ENCODE measurements at places on chromosomes 6 and 20.

- DNase-seq, result no peak
Measured at GRCh38 chr6:112017760-112018537, 36.0 kb upstream of the CCN6 start.

- peak; percentile 90 for DNase-seq
Measured at GRCh38 chr20:50844430-50845100, 49.7 kb downstream of the BCAS4 start.

DNA sequence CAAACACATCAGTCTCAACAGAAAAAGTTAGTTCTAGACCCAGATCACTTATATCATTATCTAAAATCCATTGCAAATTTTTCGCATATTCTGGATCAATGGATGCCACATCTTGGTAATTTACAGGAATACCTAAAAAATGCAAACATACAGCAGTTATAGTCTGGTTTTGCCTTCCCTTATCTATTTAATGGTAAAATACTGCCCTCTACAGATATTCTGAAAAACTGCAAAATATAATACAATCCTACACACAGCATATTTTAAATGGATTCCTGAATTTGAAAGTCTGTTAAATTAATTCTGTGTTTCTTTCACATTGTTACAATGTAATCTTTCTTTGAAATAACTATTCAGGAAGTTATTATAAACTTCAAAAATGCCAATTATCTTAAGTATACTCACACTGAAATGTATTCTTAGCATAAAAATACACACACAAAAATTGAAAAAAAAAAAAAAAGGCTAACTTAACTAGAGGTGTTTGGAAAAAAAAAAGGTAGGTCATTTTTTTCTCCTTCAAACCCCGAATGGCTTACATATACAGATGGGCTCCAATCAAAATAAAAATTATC lies 88.4 kb downstream of the HACE1 start:
- no peak for DNase-seq

GRCh38 chr6:123965894-123966293 lies 162.2 kb downstream of the NKAIN2 start:
- no peak for DNase-seq

DNA sequence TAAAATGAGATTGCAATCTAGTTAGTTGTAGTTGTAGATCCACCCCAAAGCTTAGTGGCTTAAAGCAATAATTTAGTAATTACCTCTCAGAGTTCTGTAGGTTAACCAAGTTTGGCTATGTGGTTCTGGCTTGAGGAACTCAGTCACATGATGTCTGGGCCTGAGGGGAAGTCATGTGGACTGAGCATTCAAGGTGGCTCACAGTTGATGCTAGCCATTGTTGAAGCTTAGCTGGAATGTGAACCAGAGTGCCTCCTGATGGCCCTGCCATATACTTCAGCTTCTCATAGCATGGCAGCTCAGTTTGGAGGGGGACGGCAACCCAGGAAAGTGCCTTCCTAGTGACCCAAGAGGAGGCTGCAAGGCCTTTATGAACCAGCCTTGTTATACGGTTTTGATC lies 263.2 kb upstream of the RNF217 start:
- DNase-seq, result no peak

GRCh38 chr20:49614338-49615050 lies 46.6 kb upstream of the PTGIS start:
- DNase-seq, result no peak

GRCh38 chr6:130933712-130934200 lies 106.5 kb downstream of the SMLR1 start:
- peak; percentile 28 for DNase-seq

DNA sequence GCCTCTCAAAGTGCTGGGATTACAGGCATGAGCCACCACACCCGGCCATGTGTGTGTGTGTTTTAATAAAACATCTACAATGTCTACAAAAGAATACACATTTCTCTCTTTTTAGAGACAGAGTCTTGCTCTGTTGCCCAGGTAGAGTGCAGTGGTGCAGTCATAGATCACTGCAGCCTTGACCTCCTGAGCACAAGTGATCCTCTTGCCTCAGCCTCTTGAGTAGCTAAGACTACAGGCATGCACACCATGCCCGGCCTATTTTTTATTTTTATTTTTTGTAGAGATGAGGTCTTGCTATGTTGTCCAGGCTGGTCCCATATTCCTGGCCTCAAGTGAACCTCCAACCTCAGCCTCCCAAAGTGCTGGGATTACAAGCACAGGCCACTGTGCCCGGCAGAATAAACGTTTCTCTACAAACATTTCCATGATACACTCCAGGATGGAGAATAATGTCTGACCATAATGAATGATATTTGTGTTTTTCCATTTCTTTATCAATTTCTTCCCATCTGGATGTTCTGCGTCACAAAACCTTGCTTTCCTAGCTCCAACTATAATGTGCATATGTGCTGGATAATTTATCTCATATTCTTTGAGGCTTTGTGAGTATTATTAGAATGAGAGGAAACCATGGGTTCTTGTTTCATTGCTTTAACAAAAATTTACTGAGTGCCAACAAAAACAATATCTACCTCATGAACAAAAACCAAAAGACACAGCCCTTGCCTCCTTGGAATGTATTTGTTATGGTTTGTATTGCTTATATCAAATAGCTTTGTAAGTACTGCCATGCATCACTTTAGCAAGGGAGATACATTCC lies 28.6 kb upstream of the CCN2 start:
- DNase-seq, result no peak

GRCh38 chr6:128241216-128241615 lies 279.2 kb downstream of the PTPRK start:
- no peak for DNase-seq

GRCh38 chr20:12074111-12074655 lies 156.5 kb downstream of the BTBD3 start:
- DNase-seq, result no peak

DNA sequence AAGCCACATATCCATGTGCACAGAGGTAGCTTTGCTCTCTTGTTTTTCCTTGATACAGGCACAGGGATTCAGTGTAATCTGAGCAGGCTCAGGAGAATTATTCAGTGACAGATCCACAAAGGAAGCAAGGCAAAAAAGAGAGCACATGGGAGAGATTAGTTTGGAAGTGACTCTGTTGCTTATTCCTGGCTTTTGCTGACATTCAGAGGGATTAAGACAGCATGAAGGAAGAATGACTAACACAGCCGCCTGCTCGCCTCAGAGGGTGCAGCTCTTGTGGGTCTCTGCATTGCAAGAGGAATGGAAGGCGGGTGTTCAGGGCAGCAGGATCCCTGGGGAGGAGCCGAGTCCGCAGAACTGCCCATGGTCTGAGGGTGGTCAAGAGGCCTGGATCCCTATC lies 203.4 kb upstream of the KCNQ5 start:
- peak; percentile 87 for DNase-seq

DNA sequence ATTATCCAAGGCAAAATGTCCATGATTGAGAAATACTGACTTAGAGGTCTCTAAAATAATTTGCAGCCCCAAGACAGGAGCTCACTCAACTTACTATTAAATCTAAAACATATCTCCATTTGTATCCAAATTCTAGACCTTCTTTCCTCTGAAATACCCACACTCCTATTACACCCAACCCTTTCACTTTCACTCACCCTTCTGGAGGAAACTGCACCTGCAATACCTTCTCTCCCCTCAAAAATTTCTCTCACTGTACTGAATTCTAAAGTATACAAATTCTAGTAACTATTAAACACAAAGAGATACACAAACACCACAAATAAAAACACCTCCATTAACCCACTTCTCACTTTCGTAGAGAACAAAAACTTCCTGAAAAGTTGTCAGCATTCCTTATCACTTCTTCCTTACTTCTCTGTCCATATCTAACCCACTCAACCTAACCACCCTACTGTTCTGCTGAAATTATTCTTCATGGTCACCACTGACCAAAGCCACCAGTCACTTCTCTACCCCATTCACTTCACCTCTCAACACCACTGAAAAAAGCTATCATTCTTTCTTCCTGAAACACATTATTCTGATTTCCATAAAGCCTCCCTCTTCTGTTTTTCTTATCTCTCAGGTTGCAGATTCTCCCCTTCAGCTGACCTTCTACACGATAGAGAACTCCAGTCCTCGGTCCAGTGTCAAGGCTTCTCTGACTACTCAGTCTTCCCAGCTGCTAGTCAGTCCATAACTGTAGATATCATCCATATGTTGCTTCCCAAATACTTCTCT lies 12.0 kb downstream of the LMBRD1 start:
- no peak for DNase-seq

DNA sequence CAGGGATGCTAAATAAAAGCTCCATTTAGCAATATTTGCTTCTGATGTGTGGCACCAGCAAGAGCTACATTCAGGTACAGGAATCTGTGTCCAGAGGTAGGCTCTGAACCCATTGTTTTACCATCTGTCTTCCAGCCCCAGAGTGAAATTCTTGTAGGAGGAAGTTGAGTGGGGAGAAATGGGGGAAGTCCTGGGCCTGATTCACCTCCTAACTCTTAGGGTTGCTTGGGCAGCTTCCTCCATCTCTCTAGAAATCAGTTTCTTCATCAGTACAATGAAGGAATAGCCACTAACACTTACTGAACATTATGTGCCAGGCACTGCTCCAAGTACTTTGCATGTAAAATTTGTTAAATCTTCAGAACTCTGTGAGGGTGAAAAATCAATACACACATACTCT lies 35.1 kb upstream of the TSPYL1 start:
- DNase-seq, result no peak

GRCh38 chr6:127813699-127814027 lies 87.2 kb downstream of the THEMIS start:
- no peak for DNase-seq

- no peak for DNase-seq
Measured at GRCh38 chr20:63473555-63474449, 1.3 kb upstream of the KCNQ2 start.

DNA sequence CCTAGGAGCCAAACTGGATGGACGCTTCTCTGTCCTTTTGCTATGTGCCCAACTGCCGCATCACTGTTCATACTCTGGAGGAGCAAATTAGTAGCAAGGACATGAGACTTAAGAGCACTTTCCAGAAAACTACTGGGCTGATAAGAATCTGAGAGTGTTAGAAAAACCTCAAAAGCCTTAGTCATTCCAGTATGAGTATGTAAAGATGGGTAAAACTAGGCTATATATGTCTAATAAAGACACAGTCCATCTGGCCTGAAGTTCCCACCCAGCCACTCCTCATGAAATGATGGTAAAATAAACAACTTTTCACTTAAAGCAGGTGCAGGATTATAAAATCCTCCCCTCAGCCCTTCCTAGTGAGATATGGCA lies 30.6 kb downstream of the SHLD1 start:
- DNase-seq, result no peak

- no peak for DNase-seq
Measured at GRCh38 chr6:6775074-6775473, 186.6 kb downstream of the LY86 start.

GRCh38 chr6:159422041-159422984 lies 253.1 kb downstream of the FNDC1 start:
- no peak for DNase-seq

DNA sequence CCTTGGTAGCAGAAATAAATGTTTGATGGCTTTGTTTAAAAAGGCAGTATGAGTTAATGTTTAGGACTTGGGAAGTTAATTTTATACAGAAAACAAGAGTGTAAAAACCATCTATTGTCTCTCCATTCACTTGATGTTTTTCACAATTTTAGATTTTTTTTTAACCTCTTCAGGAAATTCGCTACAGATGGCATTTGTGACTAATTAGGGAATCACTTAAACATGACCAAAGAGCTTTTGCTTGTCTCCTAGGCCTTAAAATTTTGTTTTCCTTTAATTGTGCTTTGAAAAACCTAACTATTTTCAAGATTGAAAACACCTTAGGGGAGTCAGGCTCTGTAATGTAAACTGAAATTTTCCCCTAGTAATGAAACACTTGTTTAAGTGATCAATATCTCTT lies 17.3 kb downstream of the TULP4 start:
- DNase-seq, result no peak

GRCh38 chr20:13432126-13432525 lies 206.6 kb downstream of the TASP1 start:
- DNase-seq, result no peak

DNA sequence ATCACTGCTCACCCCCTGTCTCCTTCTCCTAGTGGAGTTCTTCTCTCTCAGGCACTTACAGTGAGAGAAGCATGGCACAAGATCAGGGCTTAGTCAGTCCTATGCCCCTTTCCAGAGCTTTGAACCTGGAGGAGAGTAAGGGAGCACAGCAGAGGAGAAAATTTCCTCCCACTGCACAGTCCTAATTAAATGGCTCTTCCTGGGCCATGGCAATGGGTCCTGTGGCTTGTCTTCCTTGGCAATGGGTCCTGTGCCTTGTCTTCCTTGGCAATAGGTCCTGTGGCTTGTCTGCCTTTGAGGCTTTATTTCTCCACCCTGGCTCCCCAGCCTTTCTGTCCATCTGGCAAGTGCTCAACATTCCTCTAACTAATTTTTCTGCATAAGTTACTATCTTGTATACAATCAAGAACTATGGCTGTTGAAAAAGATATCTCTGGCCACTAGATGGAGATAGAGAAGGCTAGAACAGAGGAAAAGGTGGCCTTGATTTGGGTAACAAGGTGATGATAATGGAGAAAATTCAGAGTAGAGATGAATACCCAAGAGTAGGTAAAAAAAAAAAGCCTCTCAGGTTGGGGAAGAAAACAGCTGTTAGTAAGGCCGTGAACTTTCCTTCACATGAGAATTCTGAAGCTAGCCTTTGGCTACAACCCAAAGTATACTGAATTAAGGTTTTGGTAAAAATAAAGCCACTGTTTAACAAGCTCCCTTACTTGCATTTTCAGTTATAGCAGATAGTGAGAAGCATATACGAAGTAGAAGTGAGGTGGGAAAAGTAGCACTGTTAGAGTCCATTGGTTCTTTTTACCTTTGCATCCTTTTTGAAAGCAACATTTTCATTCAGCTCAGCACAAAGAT lies 504.9 kb downstream of the DOK5 start:
- peak; percentile 29 for DNase-seq

DNA sequence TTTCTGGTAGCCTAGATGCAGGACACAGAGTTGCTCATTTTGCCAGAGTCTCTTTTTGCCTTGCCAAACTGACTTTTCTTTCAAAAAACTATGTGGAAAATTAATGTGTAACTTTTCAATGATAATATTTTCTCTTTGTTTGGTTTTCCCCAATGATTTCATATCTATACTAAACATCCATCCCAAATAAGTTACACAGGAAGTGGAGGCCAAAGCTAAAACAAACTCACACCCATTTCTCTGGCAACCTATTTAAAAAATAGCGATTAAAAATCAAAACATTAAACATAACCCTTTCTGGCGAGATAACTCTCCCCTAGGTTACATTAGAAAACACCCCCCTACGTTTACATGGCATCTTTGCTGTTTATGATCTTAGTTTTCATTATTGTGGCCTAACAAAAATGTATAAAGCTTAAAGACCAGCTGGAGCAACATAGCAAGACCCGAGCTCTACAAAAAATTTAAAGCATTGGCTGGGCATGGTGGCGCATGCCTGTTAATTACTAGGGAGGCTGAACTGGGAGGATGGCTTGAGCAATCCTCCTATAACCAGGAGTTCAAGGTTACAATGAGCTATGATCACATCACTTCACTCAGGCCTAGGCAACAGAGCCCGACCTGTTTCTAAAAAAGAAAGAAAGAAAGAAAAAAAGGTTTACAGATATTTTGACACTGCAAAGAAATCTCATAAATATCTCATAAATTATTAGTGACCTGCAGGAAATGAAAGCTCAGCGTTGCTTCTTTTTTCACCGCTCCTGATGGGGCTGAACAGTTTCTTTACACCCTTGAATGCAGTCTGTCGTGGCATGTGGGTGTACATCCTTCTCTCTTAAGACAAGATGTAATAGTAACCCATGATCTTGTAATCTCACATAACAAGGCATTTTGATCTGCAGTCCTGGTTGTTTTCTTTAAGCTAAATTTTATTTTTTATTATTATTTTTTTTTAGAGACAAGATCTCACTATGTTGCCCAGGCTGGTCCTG lies 32.8 kb upstream of the CEP85L start:
- no peak for DNase-seq

- DNase-seq, result peak; percentile 65
Measured at GRCh38 chr6:14671261-14671681, 553.7 kb downstream of the CD83 start.

Measured in MG63 (cell line).